ENCODE measurements at places on chromosomes 1 and 21. TPM values are rescaled to one million over a fixed set of nuclear protein-coding genes. Genes with fewer than 3 reads are reported as not detected.

- no peaks in the 10 kb centered on the region for H3K4me1 ChIP-seq
- no peak overlapping the region for H3K27ac ChIP-seq
- H3K36me3 ChIP-seq: no peaks in the 10 kb centered on the region
- no peak for DNase-seq
Observed at GRCh38 chr1:75954586-75954985, 22.4 kb upstream of the ASB17 start.

DNA sequence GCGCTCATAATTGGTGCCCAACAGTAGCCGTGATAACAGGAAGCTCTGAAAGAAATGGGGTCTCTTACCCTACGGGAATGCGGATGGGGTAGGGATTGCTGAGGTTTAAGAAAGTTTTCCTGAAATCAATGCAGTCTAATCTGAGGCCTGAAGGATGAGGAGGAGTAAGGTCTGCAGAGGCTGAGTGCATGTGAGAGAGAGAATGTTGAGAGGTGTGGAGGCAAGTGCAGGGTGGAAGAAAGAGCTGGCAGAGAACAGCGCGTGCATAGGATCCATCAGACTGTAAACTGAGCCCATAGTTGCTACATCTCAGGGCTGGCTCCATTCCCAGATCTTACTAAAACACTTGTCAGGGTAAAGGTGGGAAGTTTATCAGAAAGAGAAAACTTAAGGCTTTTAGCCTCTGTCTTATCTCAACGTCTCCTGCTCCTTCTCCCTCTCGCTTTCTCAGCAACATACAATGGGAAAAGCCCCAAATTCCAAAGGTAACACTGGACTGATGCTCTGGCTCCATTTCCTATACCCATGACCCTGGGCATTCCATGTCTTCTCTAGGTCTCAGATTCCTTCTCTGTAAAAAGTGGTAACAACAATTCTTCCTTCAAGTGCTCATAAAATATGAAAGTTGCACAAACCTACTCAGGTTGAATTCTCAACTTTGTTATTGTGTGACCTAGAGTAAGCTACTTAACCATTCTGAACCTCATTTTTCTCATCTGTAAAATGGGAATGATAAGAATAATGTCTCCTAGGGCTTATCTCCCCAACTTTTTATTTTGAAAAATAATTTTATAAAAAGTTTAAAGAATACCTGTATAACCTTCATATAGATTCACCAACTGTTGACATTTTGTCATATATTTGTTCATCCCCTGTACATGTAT is 75.2 kb downstream of the SH3GLB1 start:
- H3K27ac ChIP-seq: no peak overlapping the region
- peaks cover 4% of the 10 kb centered on the region for H3K4me1 ChIP-seq
- no peaks in the 10 kb centered on the region for H3K36me3 ChIP-seq
- no peak for DNase-seq
- H3K4me3 ChIP-seq: no peak overlapping the region

Gene PANK4
- 88.9 TPM for total RNA-seq

Gene KDM1A
- total RNA-seq: 55.2 TPM

Measured in activated naive CD8-positive, alpha-beta T cell treated with anti-CD3 and anti-CD28 coated beads, Interleukin-2, amount 10 ng/mL, durations not matched to agents 7 days and 5 days (primary cell).